Naive B cell (primary cell): ENCODE measurements at places on chromosomes 12 and 14.

DNA sequence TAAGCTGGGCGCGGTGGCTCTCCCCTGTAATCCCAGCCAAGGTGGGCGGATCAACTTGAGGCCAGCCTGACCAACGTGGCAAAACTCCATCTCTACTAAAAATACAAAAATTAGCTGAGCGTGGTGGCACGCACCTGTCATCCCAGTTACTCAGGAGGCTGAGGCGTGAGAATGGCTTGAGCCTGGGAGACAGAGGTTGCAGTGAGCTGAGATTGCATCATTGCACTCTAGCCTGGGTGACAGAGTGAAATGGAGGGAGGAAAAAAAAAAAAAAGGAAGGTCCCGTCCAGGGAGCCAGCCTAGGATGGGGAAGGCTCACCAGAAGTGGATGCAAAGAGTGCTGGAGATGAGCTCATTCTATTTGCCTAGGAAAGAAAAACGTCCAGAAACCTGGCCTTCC is 1.9 kb upstream of the CD27 start:
- H3K36me3 ChIP-seq: no peaks in the 10 kb centered on the region
- no peaks in the 10 kb centered on the region for H3K27me3 ChIP-seq
- no peak for DNase-seq
- peaks cover 63% of the 10 kb centered on the region for H3K4me1 ChIP-seq

GRCh38 chr12:112116232-112117060 is 7.9 kb upstream of the NAA25 start:
- DNase-seq: no peak
- H3K27me3 ChIP-seq: peaks cover 5% of the 10 kb centered on the region
- H3K4me3 ChIP-seq: no peak overlapping the region
- no peaks in the 10 kb centered on the region for H3K36me3 ChIP-seq
- H3K27ac ChIP-seq: no peak overlapping the region

DNA sequence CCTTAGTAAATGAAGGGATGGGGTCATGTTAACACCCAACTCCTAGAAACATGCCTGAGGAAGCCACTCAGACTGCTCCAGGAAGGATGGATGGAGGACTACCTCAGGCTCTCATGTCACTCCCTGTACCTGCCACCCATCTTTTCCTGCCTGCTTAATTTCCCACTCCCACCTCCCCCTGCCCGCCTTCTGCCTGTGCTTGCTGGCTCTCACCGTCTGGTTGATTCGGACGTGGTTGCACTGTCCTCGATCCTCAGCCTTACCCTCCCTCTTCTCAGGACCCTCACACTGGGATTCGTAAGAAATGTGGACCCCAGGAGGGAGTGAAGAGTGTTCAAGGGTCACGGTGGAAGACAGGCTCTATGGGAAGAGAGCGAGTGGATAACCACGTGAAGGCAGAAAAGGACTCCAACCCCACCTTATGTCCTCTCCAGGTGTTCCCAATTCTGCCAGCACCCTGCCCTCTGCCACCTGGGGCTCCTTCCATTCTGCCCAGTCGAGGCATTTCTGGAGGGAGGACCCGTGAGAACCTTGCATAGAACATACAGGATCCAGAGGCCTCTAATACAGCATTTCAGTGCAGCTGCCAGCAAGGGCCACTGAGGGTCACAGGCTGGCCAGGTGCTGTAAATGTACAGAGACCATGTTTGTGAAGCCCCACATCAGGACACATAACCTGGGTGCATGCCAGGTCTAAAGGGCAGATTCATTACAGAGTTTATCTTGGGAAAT is 12.9 kb downstream of the ITGB7 start:
- DNase-seq: no peak
- peaks cover 36% of the 10 kb centered on the region for H3K4me1 ChIP-seq
- H3K4me3 ChIP-seq: no peak overlapping the region
- H3K27ac ChIP-seq: peak overlapping the region; percentile 89

DNA sequence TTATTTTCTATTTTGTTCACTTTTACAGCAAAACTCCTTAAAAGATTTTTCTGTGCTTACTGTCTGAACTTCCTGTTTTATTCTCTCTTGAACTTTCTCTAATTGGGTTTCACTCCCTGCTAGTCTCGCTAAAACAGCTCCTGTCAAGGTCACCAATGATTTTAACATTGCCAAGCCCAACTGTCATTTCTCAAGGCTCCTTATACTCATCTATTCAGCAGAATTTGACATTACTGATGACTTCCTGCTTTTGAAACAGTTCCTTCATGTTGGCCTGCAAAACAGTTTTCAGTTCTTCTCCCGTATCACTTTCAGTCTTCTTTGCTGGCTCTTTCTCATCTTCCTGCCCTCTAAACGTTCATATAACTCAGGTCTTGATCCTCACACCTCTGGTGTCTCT is 268.5 kb upstream of the USP15 start:
- no peaks in the 10 kb centered on the region for H3K4me1 ChIP-seq
- no peak for DNase-seq
- no peaks in the 10 kb centered on the region for H3K27me3 ChIP-seq
- H3K4me3 ChIP-seq: no peak overlapping the region

- no peak for DNase-seq
- H3K36me3 ChIP-seq: peaks cover 7% of the 10 kb centered on the region
- H3K4me3 ChIP-seq: peak overlapping the region; percentile 82
- H3K27me3 ChIP-seq: peaks cover 90% of the 10 kb centered on the region
- H3K4me1 ChIP-seq: peaks cover 32% of the 10 kb centered on the region
Measured at GRCh38 chr12:113468365-113469223, 3.1 kb downstream of the LHX5 start.

- no peaks in the 10 kb centered on the region for H3K36me3 ChIP-seq
- DNase-seq: no peak
- peaks cover 46% of the 10 kb centered on the region for H3K27me3 ChIP-seq
Measured at GRCh38 chr12:109611223-109611622, 37.6 kb downstream of the MVK start.

DNA sequence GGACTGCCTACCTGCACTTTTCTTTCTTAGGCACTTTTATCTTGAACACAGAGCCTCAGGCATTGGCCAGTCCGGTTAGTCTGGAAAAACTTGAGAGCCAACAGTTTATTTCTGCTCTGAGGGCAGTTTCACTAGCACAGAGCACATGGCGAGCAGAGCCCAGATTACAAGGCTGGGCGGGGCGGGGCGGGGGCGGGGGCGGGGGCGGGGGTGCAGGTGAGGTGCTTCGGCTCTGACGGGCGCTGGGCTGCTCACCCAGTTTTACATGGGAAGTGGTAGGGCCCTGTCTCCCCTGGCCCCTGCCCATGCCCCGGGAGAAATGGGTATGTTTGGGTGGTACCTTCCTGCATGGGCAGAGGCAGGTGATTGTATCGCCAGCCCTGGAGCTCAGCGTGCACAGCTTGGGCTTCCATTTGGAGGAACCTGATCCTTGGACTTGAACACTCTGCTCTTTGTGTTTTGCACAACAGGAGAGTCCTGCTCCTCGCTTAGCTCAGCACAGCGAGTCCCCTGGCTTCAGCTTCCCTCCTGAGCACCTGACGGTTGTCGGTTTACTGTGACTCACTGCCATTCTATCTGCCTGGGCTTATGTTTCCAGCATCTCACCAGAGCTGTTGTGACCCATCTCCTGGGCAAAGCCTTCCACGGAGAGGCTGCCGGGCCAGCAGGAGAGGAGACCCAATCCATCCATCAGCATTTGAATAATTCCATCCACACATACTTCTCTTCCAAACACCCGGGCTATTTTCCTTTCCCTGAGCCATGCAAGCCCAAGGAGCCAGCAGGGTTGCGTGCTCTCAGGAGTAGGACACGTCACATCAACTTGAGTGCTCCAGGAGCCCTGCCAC is 108.5 kb downstream of the ARF6 start:
- peaks cover 56% of the 10 kb centered on the region for H3K4me1 ChIP-seq
- peak; percentile 57 for DNase-seq
- H3K27me3 ChIP-seq: no peaks in the 10 kb centered on the region
- peak overlapping the region; percentile 82 for H3K4me3 ChIP-seq
- peak overlapping the region; percentile 99 for H3K27ac ChIP-seq

DNA sequence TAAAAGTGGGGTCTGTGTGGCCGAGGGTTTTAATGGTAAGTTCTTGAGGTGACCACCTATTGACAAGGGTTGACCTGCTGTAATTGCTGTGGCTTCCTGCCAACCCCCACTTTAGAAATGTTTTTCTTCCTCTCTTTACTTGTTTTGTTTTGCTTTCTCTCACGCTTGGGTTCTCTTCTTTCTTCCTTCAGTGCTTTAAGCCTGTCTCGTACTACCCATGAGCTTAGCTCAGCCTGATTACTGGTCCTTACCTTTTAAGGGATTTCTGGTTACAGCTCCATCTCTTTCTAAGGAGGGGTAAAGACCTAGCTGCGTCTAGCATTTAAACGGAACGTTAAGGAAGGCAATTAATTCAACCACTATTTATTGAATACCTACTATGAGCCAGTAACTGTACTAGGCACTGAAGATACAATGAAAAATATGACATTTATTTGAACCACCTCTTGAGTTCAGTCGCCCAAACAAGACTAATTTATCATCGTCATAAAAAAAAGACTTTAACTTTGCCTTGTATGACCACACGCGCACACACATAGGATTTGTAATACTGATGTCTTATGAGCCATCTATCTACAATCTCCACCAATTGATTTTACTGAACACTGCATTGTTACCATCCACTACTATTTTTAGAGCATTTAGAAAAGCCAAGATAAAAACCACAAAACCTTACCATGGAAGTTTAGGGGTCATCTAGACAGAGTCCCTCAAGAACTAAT is 888 bp upstream of the PPP1R12A start:
- H3K36me3 ChIP-seq: peaks cover 6% of the 10 kb centered on the region
- peak overlapping the region; percentile 86 for H3K27ac ChIP-seq
- H3K27me3 ChIP-seq: no peaks in the 10 kb centered on the region
- peak overlapping the region; percentile 99 for H3K4me3 ChIP-seq
- peaks cover 39% of the 10 kb centered on the region for H3K4me1 ChIP-seq

DNA sequence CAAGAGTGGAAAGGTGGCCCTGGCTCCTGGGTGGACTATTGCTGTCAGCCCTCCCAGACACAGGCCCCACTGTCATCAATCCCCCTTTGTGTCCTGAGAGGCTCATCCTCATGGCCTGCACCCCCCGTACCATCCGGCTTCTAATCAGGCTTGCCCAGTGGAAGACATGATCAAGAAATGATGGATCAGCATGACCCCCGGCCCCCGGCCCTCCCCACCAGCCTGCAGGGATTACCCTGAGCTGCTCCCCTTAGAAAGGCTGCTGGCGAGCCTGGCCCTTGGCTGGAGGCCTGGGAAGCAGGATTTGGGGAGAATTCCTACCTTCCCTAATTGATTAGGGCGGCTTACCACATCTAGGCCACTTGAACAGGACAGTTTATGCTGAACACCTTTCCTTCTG is 171.2 kb downstream of the PIWIL1 start:
- H3K27ac ChIP-seq: no peak overlapping the region
- H3K4me1 ChIP-seq: no peaks in the 10 kb centered on the region
- no peaks in the 10 kb centered on the region for H3K36me3 ChIP-seq
- H3K27me3 ChIP-seq: no peaks in the 10 kb centered on the region
